ENCODE measurements at places on chromosomes 1 and 21.

DNA sequence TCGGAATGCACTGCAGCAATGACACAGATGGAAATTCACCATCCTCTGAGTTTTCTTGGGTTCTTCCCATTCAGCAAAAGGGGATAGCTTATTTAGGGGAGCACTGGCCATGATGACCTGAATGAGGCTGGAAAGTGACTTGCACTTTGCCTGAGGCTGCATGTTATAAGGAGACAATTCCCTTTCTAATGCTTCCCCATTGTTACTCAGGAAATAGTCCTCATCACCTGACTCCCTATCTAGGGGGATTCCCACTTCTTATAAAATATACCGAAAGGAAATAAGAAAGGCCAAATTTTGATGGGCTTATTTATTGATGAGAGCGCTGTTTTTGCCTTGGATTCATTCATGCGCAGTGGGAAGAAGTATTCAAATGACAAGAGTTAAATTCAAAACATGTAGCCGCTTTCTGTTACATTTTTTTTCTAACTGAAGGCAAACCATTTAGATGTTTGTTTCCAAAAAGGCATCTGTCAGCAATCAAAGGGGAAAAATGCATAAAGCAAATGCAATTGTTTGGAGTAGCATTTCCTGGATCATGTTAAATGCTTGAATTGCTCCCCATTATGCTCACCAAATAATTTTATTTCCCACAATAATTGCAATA, 220.3 kb upstream of the NFIA start:
- DNase-seq: no peak
- H3K27ac ChIP-seq: no peak overlapping the region
- no peak overlapping the region for H3K4me3 ChIP-seq
- H3K27me3 ChIP-seq: no peaks in the 10 kb centered on the region

DNA sequence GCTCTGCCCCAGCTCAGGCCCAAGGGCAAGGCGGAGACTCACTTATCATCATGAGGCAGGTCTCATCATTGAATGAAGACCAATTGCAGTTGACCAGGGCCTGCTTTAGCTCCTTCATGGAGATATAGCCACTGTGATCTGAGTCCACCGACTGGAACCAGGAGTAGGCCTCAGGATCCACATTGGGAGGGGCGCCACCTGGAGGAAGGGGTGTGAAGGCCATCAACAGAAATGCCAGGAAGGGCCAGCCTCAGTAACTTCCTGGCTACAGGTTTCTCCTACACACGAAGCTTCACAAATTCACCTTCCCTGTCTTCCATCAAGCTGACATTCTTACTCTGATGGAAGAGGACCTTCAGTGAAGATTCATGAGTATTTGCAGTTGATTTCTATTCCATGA, 11.6 kb downstream of the PEF1 start:
- H3K27me3 ChIP-seq: no peaks in the 10 kb centered on the region
- H3K4me1 ChIP-seq: peaks cover 7% of the 10 kb centered on the region
- H3K36me3 ChIP-seq: peaks cover 67% of the 10 kb centered on the region
- DNase-seq: peak; percentile 64
- no peak overlapping the region for H3K4me3 ChIP-seq

GRCh38 chr1:205570796-205571537, 60.8 kb downstream of the ELK4 start:
- H3K27ac ChIP-seq: no peak overlapping the region
- H3K36me3 ChIP-seq: no peaks in the 10 kb centered on the region
- peaks cover 9% of the 10 kb centered on the region for H3K4me1 ChIP-seq
- DNase-seq: no peak

DNA sequence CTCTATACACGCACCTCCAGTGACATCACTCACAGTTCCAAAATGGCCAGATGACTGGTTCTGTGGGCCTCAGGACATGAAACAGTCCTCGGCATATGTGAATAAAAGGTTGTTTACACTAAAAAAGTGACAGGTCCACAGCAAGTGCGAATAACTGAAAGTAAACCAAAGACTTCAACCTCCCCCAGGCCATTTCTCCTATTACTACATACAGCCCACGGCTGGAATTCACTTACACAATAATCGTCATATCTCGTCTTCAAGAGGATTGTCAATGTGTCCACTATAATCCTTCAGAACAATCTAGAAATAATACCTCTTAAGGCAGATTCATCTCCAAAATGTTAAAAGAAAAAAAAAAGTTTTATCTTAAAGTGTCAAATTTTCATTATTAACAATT, 1.9 kb upstream of the PRDM15 start:
- DNase-seq: no peak
- H3K27ac ChIP-seq: no peak overlapping the region
- H3K4me1 ChIP-seq: peaks cover 19% of the 10 kb centered on the region
- no peaks in the 10 kb centered on the region for H3K27me3 ChIP-seq

- H3K4me3 ChIP-seq: no peak overlapping the region
- no peaks in the 10 kb centered on the region for H3K4me1 ChIP-seq
- no peaks in the 10 kb centered on the region for H3K27me3 ChIP-seq
- no peak overlapping the region for H3K27ac ChIP-seq
These were observed 152.0 kb downstream of the ZSCAN20 start for GRCh38 chr1:33624261-33624990.

DNA sequence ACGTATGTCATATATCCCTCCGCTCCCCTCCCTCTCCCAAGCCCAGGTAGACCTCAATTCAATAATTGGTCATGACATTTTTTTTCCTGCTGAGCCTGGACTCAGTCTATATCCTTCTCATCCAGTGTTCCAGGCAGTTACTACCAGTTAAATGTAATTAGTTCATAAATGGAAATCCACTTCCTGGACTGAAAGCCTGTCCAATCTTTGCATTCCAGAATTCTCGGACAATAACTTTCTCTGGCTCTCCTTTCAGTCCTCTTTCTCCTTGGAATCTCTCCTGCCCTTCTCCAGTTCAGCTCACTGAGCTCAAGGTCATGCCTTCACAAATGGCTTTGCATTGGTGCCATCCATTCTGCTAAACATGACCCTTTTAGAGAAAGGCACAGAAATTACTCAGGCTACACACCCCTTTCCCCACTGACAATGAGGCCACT, 34.8 kb downstream of the VWA5B1 start:
- H3K27me3 ChIP-seq: no peaks in the 10 kb centered on the region
- peak overlapping the region; percentile 16 for H3K27ac ChIP-seq
- no peak overlapping the region for H3K4me3 ChIP-seq

GRCh38 chr1:148352470-148353053, 130.5 kb downstream of the PPIAL4G start:
- no peak overlapping the region for H3K4me3 ChIP-seq
- no peak for DNase-seq
- no peaks in the 10 kb centered on the region for H3K36me3 ChIP-seq
- H3K27me3 ChIP-seq: peaks cover 17% of the 10 kb centered on the region
- no peak overlapping the region for H3K27ac ChIP-seq

- no peak overlapping the region for H3K27ac ChIP-seq
- no peaks in the 10 kb centered on the region for H3K36me3 ChIP-seq
- no peaks in the 10 kb centered on the region for H3K27me3 ChIP-seq
- DNase-seq: peak; percentile 75
- H3K4me3 ChIP-seq: no peak overlapping the region
- H3K4me1 ChIP-seq: peaks cover 3% of the 10 kb centered on the region
These were observed 314.0 kb downstream of the PTPRU start for GRCh38 chr1:29550119-29550841.

GRCh38 chr1:222257027-222257426, 290.9 kb downstream of the HHIPL2 start:
- H3K4me1 ChIP-seq: no peaks in the 10 kb centered on the region
- DNase-seq: no peak
- no peaks in the 10 kb centered on the region for H3K36me3 ChIP-seq
- H3K27me3 ChIP-seq: no peaks in the 10 kb centered on the region
- H3K27ac ChIP-seq: no peak overlapping the region

GRCh38 chr1:102186536-102186935, 189.8 kb upstream of the OLFM3 start:
- no peaks in the 10 kb centered on the region for H3K36me3 ChIP-seq
- H3K4me3 ChIP-seq: no peak overlapping the region
- DNase-seq: no peak
- H3K27me3 ChIP-seq: no peaks in the 10 kb centered on the region
- H3K4me1 ChIP-seq: no peaks in the 10 kb centered on the region

GRCh38 chr21:45990049-45990711, 8.6 kb downstream of the COL6A1 start:
- peak; percentile 72 for DNase-seq
- H3K27me3 ChIP-seq: no peaks in the 10 kb centered on the region
- no peak overlapping the region for H3K27ac ChIP-seq
- no peak overlapping the region for H3K4me3 ChIP-seq
- H3K36me3 ChIP-seq: peaks cover 56% of the 10 kb centered on the region

DNA sequence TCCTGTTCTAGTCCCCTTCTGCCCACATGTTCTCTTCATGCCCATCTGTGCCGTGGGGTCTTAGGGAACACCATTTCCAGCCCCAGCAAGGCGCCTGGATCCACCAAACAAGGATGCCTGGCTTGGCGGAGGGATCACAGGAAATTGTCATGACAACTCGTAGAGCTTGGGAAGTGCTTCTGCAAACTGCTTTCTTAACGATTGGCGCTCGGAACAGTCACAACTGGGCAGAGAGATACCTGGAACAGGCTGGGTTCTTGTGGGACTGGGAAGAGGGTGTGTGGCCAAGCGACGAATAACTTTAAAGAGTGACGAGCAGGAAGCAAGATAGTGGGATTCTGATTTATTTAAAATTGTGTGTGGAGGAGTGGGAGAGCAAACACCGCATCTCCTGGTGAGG, 329.8 kb downstream of the RPS6KC1 start:
- no peaks in the 10 kb centered on the region for H3K4me1 ChIP-seq
- H3K27me3 ChIP-seq: no peaks in the 10 kb centered on the region
- no peak overlapping the region for H3K4me3 ChIP-seq
- no peak overlapping the region for H3K27ac ChIP-seq
- H3K36me3 ChIP-seq: no peaks in the 10 kb centered on the region

GRCh38 chr1:21200767-21201166, 24.1 kb upstream of the EIF4G3 start:
- H3K4me1 ChIP-seq: no peaks in the 10 kb centered on the region
- H3K4me3 ChIP-seq: no peak overlapping the region
- no peaks in the 10 kb centered on the region for H3K27me3 ChIP-seq
- no peaks in the 10 kb centered on the region for H3K36me3 ChIP-seq

All from upper lobe of left lung (tissue), 6 donors.